NCI-H1417 (cell line): ENCODE measurements at places on chromosomes 1 and 21.
A peak's percentile ranks its signal among the peaks of the same experiment; 100 is the strongest.

GRCh38 chr1:153525088-153525728 is 10.6 kb downstream of the S100A6 start:
- DNase-seq, result no peak

GRCh38 chr1:46043458-46044017 is 88.9 kb downstream of the PIK3R3 start:
- peak; percentile 17 for DNase-seq

- no peak for DNase-seq
Observed at GRCh38 chr1:214856843-214857242, 225.7 kb upstream of the KCNK2 start.

DNA sequence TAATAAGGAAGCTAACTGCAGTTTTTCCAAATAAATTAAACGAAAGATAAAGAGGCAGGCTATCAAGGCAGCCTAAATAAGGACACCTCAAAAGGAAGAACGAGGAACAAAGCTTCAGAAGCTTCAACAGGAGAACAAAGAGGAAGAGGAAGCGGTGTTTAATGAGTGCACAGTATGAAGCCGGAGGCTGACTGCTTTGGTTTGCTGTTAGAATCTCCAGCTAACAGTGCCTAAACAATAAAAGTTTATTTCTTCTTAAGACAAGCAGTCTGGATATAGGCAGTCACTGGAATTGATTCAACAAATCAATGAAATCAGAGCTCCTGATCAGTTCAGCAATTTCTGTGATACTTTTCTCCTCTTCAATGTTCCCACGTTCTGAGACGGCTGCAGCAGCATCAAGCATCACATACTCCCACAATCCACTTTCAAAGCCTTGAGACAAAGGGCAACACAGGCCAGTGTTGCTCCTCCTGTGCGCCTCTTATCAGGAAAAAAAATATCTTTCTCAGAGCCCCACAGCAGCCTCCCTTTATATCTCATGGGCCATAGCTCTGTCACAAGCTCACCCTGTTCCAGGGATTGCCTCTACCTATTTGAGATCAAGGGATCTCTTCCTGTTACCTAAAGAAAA is 365.6 kb upstream of the ST6GALNAC5 start:
- DNase-seq, result no peak

DNA sequence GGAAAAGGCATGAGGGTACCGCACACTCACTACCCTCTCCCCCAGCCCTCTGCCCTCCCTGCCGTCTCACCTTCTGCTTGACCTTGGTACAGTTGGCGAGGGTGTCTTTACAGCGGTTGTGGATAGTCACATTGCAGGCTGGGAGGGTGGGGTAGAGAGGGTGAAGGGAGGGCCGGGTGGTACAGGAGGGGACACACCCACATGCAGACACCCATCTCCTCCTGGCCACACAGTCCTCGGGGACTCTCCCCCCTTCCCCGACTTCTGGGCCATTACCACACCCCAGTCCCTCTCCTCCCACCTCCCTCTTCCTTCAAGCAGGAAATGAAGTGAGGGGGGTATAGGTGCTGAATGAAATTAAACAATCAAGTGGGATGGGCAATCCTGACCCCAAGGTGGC is 11.6 kb downstream of the ARHGEF2 start:
- no peak for DNase-seq

DNA sequence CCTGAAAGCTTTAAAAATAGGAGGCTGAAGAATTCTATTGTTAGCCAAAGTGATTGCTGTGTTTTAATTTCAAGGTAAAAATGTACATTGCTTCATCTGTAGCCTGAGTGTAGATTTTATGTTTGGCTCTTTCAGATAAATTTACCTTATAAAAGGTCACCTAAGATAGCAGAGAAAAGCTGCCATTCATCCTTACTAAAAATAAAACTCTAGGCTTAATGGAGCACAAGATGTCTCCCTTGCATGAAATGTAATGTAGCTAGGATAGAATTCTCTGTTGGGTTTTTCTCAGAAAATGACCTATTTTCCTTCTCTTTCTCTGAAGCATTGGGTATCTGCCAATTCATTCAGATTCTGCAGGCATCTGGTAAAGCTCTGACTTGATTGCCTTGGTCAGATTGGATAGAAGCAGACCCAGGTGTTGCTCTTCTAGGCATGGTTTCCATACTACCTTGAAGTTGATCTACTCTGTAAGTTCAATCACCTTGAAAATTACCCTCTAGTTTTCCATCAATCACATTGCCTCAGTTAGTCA is 176.6 kb upstream of the GORAB start:
- no peak for DNase-seq

DNA sequence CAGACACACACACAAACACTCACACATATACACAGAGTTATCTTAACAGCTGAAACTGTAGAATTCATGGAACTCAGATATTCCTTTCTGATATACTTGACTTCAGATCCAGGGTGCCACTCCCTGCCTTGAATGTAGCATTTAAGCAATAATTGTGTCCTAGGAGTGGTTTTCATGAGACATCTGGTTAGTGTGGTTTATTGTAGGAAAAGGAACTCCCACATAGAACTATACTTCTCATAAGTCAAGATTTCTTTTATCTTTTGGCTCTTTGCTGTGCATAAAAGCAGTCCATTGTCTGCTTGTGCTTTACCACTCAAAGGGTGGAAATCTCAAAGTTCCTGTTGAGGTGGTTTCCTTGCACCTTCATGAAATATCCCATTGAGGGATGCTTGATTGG is 272.6 kb upstream of the SGIP1 start:
- no peak for DNase-seq

DNA sequence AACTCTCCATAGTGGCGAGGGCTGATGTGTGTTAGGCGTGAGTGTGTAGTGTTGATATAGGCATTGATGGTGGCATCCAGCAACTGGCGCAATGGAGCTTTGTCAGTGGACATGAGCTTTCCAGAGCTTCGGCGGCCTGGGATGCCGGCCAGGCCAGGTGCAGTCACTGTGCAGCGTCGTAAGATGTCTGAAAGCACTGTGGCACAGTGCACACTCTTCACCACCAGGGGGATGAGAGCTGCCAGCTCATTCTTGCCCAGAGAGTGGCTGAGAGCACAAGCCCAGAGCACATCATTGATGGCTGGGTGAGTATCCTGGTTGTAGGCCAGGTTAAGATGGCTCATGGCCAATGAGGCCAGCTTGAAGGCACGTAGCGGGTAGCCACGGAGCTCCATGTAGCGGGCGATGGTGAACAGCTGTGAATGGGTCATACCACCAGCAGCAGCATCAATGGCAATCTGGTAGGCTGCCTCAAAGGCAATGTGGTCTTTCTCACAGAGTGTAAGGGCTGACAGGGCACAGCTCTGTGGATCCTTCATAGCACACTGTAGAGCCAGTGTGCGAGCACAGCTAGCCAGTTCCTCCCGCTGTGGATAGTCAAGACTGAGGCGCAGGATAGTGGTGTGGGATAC is 6.7 kb downstream of the UROD start:
- DNase-seq, result peak; percentile 65

GRCh38 chr1:42423681-42424080 is 32.1 kb downstream of the ZMYND12 start:
- peak; percentile 46 for DNase-seq

DNA sequence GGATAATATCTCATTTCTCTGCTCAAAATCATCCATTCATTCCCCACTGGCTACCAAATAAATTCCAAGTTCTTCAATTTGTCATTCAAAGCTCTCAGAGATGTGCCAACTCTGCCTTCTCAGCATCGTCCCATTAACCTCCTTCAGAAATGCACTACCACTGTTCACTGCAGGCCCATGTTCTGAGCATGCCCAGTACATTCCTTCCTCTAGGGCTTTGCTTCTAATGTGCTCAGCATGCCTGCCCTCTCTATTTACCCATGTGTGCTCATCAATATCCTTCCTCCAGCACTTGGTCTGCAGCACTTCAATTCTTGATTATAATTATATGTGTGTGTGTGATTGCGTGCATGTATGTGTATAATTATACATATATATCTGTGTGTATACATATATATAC is 36.1 kb upstream of the RGS8 start:
- no peak for DNase-seq

DNA sequence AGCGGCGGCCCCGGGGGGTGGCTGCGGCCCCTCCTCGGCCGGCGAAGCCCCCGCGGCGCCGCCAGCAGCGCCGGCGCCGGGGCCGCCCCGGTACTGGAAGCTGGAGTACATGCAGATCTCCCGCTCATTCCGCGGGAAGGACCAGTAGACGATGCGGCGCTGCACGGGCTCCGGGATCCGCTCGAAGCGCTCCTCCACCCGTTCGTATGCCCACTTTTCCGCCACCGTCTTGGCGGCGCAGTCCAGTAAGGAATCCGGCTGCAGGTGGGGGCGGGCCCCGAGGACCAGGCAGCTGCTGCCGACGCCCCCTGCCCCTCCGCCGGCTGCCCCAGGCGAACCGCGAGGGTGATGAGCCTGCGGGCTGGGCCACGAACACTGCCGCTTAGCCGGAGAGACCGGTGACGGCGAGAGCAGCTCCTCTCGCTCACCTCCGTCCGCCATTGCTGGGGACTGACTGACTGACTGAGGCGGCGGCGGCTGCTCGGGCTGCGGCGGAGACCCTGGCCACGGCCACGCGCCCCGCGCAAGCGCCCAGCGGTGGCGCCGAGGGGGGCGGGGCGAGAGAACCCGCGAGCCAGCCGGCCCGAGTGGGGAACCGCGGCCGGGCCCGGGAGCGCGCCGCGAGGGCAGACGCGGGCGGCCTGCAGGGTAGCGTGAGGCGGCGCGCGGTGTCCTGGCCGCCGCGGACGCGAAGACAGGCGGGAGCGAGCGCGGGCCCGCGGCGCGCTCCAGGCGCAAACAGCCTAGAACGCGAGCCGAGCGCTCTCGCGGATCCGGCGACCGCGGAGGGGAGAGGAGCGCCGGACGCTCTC is at the start of gene ZSWIM5:
ZSWIM5 (minus strand) TSS at position 696 of the 812 bp plus-strand sequence; CDS start at position 441, 255 bp downstream.
- DNase-seq, result peak; percentile 92

- DNase-seq, result no peak
Observed at GRCh38 chr1:183003203-183003602, 20.0 kb upstream of the LAMC1 start.

GRCh38 chr1:88333086-88333695 is 350.9 kb upstream of the PKN2 start:
- peak; percentile 73 for DNase-seq

- no peak for DNase-seq
Observed at GRCh38 chr1:52601519-52601918, 652 bp upstream of the GPX7 start.

- DNase-seq, result no peak
Observed at GRCh38 chr1:207896547-207896946, 14.4 kb downstream of the CD34 start.

DNA sequence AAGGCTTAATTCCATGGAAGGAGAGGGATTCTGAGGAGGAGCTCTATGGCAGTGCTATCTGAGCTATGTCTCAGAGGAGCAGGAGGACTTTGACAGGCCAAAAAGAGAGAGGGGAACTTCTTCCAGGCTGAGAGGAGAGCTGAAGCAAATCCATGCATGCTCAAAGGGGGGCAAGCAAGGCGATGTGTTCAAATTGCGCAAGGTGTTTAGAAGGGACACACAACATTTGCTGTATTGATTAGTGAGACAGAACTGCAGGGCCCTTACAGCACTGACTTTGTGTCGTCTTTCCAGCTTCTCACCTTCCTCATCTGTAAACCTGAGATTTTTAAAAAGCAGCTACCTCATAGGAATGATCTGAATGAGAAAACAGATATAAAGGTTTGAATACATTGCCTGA is 145.3 kb downstream of the DAB1 start:
- DNase-seq, result no peak

DNA sequence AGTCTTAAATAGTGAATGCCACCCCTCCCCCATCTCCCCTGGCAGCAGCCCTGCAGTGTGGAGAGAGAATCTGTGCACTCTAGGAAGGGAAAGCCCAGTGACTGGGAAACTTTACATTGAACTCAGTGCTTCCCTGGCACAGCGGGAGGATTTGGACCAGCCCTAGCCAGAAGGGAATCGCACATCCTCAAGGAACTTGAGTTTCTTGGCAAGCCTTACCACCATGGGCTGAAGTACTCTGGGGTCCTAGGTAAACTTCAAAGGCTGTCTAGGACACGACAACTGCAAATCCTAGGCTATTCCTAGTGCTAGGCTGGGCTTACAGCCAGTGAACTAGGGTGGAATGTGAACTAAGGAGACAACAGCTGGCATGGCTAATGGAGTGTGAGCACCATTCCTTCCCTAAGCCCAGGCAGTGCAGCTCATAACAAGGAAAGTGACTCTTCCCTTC is 88.3 kb downstream of the COL24A1 start:
- DNase-seq, result no peak

DNA sequence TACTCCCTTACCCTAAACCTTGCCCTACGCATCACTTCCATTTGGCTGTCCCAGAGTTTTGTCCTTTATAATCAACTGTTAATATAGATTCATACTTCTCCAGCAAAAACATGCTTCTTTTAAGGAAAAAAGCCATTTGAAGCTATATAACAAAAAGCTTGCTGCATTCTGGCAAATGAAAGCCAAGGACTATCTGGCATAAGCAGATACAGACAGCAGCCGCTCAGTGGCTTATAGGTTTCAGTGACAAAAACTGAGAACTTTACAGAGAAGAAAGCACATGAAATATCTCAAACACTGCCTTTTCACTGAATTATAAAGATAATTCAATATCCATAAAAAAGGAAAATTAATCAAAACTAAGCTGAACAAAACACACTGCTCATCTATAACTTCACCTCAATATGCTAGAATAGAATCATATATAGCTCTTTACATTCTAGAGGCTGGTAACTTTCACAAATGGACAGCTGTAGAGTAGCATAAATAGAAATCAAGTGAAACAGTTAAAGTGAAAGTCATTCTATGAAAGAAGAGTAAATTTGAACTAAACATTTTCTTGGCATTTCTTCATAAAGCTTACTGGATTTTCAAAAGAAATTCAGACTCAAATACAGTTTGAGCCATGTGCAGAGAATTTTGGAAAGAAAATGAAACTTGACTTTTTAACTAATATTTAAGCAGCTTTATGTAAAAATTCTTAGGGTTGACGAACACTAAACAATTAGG is 19.6 kb downstream of the CDC42BPA start:
- DNase-seq, result no peak

GRCh38 chr1:174777262-174777661 is 222.5 kb upstream of the CACYBP start:
- no peak for DNase-seq

GRCh38 chr1:204885790-204886189 is 15.1 kb downstream of the NFASC start:
- DNase-seq, result no peak

GRCh38 chr1:246753670-246754535 is 29.7 kb downstream of the SCCPDH start:
- DNase-seq, result peak; percentile 37

DNA sequence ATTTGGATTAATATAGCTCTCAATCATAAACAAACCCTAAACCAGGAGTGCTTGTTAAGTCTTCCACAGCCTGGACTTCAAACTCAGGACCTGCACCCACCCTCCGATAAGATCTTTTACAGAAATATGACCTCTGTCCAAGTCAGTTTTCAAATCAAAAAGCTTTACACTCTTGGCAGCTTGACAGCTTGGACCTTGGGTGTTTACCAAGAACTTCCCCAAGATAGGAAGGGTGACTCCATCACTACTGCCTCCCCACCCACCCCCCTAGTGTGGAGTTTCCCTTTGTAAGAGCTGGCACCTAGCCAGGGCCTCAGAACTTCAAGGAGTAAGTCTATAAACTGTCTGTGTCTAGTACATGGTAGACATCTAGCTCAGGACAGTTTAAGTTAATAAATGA is 9.6 kb downstream of the BCAR3 start:
- DNase-seq, result no peak

GRCh38 chr1:173190101-173190936 is 16.8 kb downstream of the TNFSF4 start:
- DNase-seq, result peak; percentile 95
